ENCODE measurements at places on chromosomes 4 and X. TPM values are rescaled to one million over a fixed set of nuclear protein-coding genes. Genes with fewer than 3 reads are reported as not detected.

GRCh38 chr4:15186149-15186548, 183.9 kb downstream of the CPEB2 start:
- no peak for DNase-seq

DNA sequence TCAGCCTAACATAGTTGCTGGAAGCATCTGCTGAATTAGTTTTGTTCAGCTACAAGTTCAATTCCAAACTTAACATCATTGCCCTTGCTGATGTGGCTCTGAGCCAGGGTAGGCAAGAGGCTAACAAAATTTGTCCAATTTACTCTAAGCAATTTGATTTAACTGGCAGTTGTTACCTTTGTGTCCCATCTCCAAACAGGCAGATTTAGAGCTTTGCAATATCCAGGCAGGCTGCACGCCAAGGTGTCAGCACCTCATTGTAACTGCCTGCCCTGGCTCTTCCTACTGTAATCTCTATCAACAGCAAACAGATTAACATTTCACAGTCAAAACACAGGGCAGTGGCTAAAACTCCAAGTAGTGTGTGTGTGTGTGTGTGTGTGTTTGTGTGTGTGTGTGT, 2070.6 kb downstream of the PCDH7 start:
- no peak for DNase-seq

DNA sequence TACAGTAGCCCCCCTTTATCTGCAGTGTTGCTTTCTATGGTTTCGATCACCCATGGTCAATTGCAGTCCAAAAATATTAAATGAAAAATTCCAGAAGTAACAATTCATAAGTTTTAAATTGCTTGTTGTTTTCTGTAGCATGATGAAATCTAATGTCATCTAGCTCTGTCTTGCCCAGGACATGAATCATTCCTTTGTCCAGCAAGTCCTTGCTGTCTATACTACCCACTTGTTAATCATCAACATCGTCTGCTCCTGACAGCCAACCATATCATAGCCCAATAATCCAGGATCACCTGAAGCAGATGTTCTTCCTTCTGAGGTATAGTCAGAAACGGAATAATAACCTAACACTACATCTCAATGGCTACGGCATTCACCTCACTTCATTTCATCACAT, 79.8 kb downstream of the ADAMTS3 start:
- DNase-seq = no peak

DNA sequence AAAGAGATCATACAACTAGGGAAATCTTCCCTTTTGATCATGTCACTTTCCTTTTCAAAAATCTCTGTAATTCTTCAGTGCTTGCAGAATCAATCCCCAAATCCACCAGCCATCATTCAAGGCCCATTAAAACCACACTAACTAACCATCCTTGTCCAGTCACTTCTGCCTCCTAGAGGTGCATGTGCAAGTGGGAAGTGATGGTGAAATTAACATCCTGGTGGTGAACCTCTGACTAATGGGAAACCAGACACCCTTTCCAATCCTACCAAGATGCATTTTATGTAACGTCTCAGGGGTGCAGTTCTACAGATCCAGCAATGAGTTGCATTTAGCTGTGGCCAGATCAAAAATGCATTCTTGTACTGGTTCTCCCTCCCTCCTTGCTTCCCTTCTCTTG, 341.8 kb downstream of the RAPGEF2 start:
- DNase-seq = no peak

GRCh38 chr4:64174247-64174882, 234.9 kb downstream of the TECRL start:
- no peak for DNase-seq

GRCh38 chr4:182022909-182023308, 220.3 kb upstream of the TENM3 start:
- DNase-seq = no peak

DNA sequence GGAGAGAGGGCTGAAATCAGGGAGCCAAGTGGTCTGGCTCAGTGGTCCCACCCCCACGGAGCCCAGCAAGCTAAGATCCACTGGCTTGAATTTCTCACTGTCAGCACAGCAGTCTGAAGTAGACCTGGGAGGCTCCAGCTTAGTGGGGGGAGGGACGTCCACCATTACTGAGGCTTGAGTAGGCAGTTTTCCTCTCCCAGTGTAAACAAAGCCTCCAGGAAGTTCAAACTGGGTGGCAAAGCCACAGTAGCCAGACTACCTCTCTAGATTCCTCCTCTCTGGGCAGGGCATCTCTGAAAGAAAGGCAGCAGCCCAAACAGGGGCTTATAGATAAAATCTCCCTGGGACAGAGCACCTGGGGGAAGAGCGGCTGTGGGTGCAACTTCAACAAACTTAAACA, 88.1 kb downstream of the NPFFR2 start:
- no peak for DNase-seq

- no peak for DNase-seq
Measured at GRCh38 chr4:40648742-40649281, 19.1 kb upstream of the RBM47 start.

DNA sequence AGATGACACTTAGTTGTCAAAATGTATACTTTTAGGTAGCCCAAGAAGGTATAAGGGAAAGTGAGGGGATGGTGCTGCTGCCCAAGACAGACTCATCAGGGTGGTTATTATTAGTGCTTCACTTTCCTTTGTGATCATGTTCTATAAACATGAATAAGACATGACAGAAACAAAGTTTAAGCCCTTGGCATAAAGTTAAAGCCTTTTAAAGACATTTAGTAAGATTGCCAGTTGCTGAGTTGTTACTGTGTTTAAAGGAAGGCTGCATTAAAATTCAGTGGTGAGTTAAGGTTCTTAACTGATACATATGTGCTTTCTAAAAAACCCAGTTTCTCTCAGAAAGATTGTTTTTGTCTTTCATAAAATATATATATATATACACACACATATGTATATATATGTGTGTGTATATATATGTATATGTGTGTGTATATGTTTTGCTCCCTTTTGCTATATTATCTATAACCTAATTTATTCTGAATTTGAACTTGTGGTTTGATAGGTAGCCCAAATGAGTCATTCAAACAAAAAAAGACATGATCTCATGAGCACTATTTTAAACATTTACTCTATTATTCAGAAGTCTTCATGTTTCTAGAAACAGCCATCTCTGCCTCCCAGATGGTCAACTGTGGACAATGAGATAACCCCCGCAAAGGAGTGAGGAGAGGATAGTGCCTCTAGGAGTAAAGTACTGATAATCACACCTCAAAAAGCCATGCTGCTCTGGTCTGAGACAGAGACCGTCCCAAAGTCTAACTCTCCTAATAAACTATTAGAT, 98.1 kb upstream of the OTUD4 start:
- DNase-seq = no peak

GRCh38 chr4:577499-578450, 1.7 kb upstream of the TMEM271 start:
- peak; percentile 48 for DNase-seq

GRCh38 chrX:41314204-41314603, 19.8 kb upstream of the DDX3X start:
- DNase-seq = no peak

DNA sequence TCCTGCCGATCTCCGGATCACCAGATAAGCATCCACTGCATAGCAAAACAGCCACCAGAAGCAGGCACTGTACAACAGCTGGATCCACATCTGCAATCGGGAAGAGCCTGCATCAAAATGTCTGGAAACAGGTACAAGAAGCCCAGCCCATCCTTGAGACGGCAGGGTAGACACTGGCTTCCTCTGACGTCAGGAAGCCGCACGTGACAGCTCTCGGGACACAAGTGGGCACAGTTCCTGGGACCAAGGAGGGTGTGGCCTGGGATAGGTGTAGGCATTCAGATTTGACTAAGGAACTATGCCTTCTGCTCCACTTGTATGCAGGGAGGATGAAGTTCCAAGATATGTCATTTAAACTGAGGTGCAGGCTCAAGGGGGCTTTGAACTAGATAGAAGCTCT, 6.3 kb downstream of the GPR143 start:
- DNase-seq = no peak

DNA sequence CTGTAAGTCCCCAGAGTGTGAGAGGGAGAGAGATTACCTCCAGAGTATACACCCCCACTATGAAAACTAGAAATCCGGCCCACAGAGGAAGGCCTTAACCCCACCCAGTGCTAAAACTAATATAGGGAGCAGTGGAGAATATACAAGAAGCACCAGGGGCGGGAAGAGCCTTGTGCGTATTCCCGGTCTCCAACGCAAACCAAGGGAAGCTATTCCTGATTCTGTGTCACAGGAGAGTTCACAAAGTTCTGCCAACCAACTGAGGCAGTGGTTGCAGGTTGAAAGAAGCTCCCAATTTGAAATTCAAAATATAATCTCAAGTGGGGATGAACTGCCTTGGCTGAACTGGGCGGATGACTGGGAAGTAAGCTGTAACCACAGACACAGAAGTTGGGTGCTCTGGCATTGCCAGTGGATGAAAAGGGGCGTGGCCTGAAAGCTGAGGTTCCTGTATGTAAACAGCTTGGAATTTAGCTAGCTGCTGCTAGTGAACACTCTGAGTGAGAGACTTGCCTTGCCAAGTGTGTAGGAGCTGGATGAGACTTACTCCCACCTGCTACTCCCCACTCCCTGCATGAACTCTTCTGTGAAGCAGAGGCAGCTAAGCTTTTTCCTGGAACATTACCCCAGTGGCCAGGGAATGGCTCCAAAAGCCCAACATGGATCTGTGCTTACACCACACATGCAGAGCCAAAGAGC, 32.7 kb downstream of the ELF2 start:
- DNase-seq = peak; percentile 55

DNA sequence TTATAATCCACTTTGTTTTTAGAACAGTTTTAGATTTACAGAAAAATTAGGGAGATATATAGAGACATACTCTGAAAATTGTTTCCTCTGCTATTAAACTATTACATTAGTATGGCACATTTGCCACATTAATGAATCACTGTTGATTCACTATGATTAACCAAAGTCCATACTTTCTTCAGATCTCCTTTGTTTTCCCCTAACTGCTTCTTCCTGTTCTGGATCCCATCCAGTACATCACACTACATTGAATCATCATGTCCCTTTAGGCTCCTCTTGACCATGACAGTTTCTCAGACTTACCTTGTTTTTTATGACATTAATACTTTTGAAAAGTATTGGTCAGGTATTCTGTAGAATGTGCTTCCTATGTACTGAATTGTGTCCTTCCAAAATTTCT, 109.2 kb upstream of the EDNRA start:
- no peak for DNase-seq

DNA sequence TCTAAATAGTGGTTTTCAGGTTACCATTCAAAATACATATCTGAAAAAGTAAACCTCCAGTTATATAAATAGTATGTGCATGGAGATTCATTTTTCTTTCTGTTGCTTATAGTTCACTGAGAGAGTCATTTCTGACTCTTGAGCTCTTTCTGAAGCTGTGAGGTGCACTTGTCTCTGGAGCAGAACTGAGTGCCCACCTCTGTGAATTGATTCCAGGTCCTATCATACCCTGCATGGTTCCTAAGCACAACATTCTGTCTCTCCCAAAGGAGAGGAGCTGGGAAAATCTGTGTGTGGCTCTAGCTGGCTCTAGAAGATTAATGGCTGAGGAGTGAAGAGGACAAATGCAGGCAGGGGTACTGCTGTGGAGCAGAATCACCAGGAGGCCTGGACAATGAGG, 161.6 kb upstream of the HCCS start:
- DNase-seq = no peak

- no peak for DNase-seq
Measured at GRCh38 chr4:100681289-100681688, 163.5 kb upstream of the EMCN start.

DNA sequence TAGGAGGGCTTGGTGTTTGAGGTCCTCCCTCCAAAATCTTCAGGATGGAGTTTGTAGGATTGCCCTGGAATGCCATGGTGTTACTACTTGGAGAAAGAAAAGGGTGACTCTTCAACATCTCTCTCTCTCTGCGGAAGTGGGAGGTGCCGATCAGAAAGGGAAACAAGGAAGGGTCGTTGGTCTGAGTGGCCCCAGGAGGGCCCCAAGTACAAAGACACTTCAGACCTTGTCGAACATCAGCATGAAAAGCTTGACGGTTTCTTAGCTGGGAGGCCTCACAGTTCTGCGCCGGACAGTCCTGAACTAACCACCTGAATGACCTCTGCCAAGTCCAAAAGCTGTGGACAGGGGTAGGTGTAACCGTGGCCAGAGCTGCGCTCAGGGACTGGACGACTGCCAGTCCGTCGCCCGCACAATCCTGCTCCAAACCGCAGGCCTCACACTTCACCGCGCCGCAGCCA, 646 bp upstream of the GSX2 start:
- DNase-seq = no peak

DNA sequence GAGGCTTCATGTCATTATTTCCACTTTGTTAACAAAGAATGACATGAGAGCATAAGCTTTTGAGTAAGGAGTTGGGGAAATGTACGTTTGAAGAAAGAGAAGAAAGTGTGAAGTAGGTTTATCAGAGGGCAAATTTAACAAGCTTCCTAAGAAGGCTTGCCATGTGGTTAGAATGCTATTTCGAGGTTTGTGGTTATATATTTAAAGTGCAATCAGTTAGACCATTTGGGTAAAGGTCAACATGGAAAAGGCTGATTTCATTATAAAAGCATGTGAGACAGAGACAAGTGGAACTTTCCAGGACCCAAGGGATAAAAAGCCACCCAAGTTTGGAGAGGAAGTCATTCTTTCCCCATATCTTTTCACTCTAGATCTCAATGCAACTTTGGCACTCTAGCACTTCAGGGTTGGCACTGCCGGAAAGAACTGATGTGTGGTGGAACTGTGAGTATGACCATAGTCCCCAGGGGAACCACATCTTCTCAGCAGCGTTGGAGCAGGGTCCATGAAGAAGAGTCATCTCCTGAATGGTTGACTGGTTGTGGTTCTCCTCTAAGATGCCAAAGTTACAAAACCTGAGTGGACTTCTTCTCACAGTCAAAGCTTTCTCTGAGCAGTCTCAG, 529.9 kb downstream of the MID1IP1 start:
- DNase-seq = no peak

GRCh38 chrX:115571712-115572111, 10.7 kb downstream of the PLS3 start:
- no peak for DNase-seq

- DNase-seq = no peak
Measured at GRCh38 chrX:110142096-110142495, 139.2 kb downstream of the TMEM164 start.

DNA sequence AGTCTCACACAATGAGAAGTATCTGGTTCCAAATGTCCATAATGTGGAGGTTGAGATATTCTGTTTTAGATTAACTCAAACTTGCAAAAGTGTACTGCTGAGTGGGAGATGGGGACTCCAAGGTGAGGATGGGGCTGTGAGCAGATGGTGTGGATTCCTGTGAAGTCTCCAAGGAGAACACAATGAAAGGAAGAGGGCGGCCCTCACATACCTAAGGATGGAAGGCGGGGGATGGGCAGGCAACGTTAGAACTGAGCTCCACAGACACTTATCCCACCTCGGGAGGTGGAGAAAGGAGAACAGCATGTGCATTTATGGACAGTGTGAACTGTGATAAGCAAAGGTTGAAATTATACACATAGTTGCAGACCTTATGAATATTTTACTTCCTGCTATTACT, 9.9 kb upstream of the SPATA4 start:
- no peak for DNase-seq

ITGB1BP2 gene
- 126 TPM for total RNA-seq

CHRDL1 gene
- total RNA-seq = 3.2 TPM

RPS6KA6 gene
- 10.6 TPM for total RNA-seq

UGT8 gene
- 11.2 TPM for total RNA-seq

TKTL2 gene
- total RNA-seq = 0.87 TPM

ZNF732 gene
- not detected for total RNA-seq

AWAT2 gene
- not detected for total RNA-seq

CXCL6 gene
- total RNA-seq = not detected

TMEM156 gene
- 1.2 TPM for total RNA-seq

Measured in stomach (tissue), 19 donors.